ENCODE measurements at places on chromosomes 3 and 15.

DNA sequence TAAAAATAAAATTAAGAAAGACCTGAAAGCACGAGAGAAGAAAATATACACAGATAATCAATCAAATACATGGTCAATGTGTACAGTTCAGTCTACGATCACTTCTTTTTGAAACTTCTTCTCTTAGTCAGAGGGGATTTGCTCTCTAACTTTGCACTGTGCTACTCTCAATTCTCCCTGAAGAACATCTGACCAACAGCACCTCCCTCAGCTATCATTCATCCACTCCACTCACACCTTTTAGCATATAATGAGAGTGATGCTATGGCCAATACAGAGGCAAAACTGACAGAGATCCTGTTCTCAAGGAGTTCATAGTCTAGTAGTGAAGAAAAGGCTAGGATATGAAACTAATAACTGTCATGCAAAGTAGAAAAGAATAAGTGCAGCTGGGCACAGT is 45.9 kb downstream of the P3H2 start:
- no peak for DNase-seq

DNA sequence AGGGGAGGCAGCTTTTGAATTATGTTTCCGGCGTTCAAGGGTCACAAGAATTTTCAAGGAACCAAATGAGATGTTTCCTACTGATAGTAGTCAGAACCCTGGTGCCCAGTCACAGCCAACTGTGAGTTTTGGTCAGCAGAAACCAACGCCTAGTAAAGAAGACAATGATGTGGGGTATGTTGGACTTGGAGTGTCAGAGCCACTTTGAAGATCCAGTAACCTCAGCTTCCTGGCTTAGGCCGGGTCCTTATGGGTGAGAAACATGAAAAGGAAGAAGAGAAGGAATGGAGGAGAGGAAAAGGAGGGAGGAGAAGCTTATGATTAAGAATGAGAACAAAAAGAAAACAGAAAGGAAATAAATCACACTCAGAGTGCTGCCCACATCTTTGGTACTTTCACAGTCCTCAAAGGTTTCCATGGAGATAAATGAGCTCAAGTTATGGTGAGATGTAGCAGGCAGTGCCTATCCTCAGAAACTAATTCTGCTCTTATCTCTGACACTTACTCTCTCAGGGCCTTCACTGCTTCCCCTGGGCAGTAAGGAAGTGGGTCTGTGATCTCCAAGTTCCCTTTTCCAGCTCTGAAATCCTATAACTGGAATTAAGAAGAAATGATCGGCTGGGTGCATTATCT is 2.0 kb upstream of the MCF2L2 start:
- no peak for DNase-seq

GRCh38 chr3:15306979-15307359 is 25.4 kb downstream of the SH3BP5 start:
- no peak for DNase-seq

GRCh38 chr3:48270306-48270705 is 29.4 kb downstream of the ZNF589 start:
- no peak for DNase-seq

DNA sequence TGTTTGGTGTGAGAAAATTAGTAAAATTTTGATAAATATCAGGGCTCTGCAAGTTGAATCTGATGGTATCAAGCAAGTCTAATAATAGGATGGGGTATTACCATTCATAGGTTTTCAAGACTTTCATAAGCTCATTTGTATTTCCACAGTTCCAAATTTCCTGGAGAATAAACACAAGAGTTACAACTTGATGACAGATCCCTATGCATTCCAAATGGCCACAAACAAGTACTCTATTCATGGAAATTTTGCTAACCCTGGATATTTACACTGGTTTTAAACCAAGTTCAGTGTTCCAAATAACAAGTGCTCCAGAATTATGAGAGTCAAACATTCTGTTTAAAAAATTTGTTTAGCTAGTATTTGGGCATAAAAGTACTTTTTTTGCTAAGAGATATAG is 75.0 kb upstream of the CNTN6 start:
- no peak for DNase-seq

GRCh38 chr3:101689286-101689685 is 2.8 kb upstream of the RPL24 start:
- no peak for DNase-seq

GRCh38 chr3:183306798-183307671 is 54.0 kb downstream of the B3GNT5 start:
- peak; percentile 85 for DNase-seq

DNA sequence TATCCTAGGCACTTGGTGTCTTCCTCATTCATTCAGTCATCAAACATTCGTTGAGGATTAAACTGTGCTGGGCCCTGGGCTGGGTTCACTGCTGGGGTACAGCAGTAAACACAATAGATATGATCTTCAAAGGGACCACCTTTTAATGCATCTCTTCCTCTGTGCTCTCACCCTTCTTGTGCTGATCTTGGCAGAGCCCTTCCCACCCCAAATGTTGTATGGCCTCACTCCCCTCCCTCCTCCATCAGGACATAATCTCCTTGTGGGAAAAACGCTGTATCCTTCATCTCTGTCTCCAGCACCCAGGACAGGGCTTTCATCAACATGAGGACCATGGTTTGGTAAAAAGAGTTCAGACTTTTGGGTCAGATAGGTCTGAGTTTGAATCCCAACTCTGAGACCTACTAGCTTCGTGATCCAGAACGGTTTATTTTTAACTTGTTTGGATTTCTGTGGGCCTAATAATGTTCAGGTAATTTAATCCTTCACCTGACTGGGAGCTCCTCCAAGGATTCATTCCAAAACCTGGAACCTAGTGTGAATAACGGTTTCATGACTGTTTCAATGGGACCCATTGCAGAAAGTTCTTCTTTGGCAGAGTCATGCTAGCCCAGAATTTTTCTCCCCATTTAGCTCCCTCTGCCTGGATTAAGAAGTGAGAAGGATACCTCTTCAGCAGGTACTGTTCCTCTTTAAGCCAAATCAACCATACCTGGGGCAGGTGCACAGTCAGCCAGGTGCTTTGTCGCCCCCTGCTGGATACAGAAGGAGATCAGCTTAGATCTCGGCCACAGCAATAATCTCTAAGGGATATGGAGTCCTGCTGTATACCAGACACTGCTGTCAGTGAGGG is 5.2 kb upstream of the WNT7A start:
- DNase-seq, result no peak

- DNase-seq, result no peak
Measured at GRCh38 chr3:22981166-22981565, 222.0 kb upstream of the UBE2E2 start.

DNA sequence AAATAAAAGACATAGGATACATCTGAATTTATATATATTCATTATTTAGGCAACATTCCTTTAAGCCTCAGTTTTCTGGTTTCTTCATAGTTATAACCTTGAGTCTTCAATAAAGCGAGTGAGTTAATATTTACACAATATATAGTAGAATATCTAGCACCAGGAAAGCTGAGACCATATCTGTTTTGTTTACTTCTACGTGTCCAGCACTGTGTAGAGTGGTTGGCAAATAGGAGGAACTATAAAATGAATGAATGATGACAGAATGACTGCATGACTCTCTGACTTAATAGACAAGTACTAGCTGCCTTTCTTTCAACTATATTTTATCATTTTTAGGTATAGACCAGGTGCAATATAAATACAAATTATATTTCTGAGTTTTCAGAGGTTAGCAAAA is 197.8 kb upstream of the RBMS3 start:
- DNase-seq, result no peak

- DNase-seq, result no peak
Measured at GRCh38 chr3:38519000-38519399, 22.9 kb downstream of the EXOG start.

GRCh38 chr3:143412084-143412483 is 292.5 kb downstream of the CHST2 start:
- DNase-seq, result no peak

GRCh38 chr3:125213364-125213755 is 812 bp upstream of the SLC12A8 start:
- no peak for DNase-seq

DNA sequence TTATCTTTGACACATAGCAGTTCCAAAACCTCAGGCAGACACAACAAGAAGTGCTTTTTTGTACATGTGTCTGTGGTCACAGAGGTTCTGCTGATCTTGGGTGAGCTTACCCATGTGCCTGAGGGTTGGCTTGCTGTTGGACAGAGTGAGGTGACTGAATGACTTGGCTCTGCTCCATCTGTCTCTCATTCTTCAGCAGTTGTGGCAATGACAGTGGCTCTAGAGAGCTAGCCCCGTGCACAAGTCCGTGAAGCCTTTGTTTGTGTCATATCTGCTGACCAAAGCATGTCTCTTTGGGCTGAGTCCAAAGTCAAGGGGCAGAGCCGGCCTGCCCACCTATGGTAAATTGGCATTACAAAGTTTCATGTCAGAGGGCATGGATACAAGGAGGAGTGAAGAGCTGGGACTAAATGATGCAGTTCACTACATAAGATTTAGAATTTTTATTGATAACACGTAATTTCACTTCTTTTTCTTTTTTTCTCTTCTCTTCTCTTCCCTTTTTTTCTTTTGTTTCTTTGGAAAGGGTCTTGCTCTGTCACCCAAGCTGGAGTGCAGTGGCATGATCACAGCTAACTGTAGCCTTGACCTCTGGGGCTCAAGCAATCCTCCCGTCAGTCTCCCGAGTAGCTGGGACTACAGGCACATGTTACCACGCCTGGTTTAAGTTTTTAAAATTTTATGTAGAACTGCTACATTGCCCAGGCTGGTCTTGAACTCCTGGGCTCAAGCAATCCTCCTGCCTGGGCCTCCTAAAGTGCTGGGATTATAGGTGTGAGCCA is 77.9 kb downstream of the ITPR1 start:
- no peak for DNase-seq

DNA sequence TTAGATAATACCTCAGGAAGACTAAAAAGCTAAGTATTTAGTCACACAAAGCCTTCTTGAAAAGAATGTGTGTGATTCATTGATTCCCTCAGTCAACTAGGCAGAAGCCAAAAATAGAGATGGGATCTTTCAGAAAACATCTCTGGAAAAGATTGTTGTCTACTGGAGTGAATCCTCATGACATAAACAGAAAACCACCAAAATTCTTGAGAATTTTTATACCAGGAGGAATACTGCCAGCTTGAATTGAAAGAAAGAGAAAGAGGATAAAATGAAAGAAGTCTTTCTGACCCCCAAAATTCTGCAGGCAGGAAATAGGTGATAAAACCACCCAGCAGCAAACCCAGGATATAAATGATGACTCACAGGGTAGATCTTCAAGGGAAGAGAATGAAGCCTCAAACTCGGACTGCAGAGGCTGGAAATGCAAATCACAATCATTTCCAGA is 363.1 kb upstream of the PLSCR5 start:
- DNase-seq, result peak; percentile 92

DNA sequence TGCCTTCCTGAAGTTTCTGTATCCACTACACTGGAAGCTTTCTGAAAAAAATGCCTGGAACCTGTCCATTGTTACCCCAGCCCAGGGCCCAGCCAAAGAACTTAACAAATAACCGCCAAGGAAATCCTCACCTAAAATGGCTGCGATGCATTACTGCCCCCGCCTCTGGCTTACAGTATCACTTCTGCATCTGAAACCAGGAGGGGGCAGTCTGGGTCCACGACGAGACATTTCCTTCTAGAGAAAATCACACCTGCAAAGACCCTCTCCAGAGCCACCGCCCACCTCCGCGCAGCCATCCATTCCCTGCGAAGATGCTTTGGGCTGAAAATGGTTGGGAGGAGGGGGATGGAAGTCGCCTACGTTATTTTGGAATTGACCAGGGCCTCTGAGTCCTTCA is 22.4 kb upstream of the CELF6 start:
- no peak for DNase-seq

- no peak for DNase-seq
Measured at GRCh38 chr3:178422406-178422805, 113.8 kb upstream of the KCNMB2 start.

DNA sequence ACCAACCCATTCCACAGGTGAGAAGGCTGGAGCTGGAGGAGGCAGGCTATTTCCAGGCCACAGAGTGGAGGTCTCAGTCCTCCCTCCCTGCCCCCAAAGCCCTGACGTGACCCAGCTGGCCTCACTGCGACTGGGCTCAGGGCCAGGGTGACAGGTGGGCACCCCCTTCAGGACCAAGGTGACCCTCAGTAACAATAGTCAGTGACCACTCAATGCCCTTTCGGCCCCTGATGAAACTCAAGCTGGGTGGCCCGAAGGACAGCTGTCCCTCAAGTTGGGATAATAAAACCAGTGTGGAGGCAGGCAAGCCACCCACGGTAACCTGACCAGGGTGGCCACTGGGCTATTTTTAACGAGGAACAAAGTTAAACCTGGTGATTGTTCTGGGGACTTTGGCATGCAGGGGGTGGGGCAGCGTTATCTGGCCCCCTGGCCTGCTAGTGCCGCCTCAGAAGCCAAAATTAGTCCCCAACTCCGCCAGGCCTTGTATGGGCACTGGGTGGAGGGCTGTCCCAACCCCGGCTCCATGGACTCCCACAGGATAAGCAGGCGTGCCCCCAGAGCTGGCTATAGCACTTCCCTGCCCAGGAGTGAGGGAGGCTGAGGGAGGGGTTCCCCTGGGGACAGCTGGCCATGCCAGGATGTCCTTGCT is 1.1 kb downstream of the TNNC1 start:
- no peak for DNase-seq

DNA sequence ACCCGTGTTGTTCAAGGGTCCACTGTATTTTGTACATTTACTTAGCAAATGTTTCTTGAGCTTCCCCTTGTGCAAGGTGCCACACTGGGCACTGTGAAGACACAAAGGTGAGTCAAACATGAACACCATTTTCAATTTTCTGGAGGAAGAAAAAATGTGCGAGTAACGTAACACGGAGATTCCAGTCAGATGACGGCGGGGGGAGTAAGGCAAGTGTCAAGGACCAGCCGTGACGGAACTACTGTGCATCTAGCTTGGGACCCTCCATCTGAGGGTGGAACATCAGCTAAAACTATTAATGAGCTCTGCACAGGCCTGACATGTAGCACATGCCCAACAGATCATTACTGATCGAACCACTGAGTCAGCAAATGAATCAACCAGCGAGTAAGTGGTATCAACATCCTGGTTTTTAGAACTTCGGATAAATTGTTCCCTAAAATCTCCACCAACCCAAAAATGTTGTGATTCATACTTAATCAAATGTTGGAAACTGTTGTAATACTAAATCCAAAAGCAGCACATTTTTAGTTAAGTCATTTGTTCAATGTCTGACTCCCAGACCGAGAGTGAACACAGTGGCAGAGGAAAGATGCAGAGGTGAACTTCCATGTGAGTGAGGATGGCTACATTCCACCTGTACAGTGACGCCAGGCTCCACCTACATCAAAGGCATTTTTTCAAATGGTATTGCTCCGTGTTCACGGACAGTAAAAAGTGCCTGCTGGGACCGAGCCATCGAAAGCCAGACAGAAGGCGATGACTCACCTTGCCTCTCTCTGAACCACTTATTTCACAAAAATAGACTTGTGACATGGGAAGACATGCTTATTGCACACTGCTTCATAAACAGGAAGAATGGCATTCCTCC is 172.2 kb downstream of the ATP10A start:
- peak; percentile 81 for DNase-seq

DNA sequence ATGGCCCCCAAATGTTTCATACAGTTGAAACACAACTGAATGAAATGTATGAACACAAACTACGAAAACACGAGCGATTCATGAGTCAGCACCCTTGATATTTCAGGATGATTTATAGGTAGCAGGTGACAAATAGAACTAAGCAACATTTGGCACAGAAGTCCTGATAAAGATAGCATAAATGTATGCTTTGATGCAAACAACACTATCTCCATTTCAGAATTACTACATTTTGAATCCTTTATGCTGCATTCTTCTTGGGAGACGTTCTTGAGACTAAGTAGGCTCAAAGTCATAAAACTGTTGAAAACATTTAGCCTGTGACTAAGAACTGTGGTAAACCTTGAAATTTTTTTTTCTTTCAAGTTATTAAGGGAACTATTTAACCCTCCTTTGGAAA is 200.3 kb upstream of the ICE2 start:
- DNase-seq, result peak; percentile 84

- DNase-seq, result no peak
Measured at GRCh38 chr3:60081381-60082095, 1031.7 kb upstream of the CFAP20DC start.
